ENCODE measurements at places on chromosomes 5 and 9. TPM values are rescaled to one million over a fixed set of nuclear protein-coding genes. Genes with fewer than 3 reads are reported as not detected.

GRCh38 chr5:157603333-157604190 is 28.0 kb upstream of the ADAM19 start:
- peak; percentile 55 for DNase-seq

DNA sequence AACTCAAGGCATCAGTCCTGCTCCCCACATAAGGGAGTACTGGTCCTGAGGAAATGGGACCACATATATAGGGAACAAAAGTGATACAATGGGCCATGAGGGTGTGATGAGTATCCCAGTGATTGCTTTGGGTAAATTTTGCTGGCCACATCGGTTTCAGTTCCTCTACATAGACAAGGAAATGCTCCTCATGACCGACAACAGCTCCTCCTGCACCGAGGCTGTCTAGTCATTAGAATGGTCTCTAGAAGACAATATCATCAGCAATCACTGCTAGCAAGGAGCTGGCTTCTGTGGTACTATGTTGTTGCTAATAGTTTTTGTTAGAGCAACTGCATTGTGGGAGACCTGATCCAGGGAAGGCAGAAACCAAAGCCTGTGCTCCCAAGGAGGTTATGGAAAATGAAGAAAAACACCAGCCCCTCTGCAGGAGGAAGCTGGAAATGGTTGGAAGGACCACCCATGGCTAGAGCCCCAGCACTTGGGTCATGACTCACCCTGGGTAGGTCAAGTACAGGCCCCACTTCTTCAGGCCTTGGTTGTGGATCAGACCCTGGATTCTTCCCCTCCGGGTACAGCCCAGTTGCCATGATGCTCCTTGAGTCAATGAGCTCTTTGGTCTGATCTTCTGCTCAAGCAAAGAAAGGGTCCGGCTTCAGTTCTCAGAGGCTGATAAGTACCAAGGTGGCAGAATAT is 3.4 kb upstream of the CTSL start:
- no peak for DNase-seq

DNA sequence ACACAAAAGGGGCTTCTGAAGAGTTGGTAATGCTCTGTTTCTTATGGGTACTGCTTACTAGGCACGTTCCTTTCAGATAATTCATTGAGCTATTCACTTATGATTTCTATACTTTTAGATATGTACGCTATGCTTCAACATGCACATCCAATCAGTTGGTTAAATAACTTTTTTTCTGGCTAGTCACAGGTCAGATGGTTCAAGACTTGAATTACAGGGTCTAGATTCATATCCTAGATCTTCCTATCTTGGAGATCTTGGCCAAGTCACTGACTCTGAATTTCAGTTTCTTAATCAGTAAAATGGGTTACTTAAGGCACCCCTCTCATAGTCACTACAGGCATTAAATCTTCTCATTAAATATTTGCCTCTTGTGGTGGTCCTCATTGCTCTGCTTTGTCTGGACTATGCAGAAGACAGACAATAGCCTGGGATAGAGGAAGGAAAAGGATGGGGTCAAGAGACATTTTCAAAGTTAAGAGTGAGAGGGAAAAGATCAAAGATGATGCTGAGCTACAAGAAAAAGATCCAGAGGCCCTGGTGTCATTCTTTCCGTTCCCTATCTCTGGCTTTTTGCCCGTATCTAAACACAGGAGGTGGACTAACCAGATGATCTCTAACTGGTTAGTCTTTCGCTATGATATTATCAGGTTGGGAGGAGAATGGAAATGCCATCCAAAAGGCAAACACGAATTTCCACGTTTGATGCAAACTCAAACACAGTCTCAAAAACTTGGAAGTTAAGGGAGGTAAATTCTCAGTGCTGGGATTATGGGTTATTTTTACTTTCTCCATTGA is 1.8 kb upstream of the CCDC180 start:
- DNase-seq: no peak

GRCh38 chr9:135223831-135224230 is 136.4 kb downstream of the OLFM1 start:
- DNase-seq: no peak

Gene ARSB
- 8.4 TPM for polyA plus RNA-seq

- no peak for DNase-seq
Measured at GRCh38 chr5:158644301-158644700, 455.4 kb downstream of the EBF1 start.

- no peak for DNase-seq
Measured at GRCh38 chr9:113993838-113994540, 84.1 kb downstream of the AMBP start.

Gene PCDHGB7
- 0.03 TPM for polyA plus RNA-seq

Gene ZDHHC12
- 66.2 TPM for polyA plus RNA-seq

DNA sequence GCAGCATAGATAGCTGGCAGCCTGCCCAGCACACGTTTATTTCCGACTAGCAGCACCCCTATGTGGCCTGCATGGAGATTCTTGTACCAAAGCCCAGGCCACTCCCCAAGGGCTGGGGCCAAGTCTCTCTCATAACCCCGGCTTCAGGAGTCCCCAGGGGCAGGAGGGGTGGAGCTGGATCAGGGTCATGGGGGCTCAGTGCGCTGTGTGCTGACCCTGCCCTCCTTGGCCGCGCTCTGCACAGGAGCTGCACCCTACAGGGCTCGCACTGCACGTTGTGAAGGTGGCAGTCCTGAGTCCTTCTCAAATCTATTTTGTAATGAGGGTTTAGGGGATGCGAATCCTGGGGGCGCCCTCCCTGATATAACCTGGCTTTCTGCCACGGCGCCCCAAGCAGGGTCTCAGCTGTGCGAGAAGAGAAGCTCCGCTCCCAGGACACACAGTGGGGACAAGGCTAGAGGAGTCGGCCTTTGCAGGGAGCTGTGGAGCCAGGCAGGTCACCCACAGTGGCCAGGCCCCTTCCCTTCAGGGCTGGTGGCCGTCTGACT is 28.6 kb downstream of the NKD2 start:
- DNase-seq: no peak

GRCh38 chr9:120899490-120900068 is 22.6 kb upstream of the PHF19 start:
- no peak for DNase-seq

DNA sequence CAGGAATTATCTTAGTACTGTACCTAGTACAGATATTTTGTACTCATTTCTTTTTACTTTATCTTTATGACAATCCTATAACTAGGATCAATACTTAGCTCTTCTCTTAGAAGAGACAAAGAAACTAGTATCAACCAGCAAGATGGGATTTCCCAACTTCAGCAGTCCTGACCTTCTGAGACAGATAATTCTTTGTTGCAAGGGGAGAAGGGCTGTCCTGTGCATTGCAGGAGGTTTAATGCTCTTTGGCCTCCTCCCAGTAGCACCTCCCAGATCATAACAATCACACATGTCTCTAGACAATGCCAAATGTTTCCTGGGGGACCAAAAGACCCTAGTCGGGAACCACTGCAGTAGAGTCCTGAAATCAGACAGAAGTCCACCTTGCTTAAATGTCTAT is 424.3 kb upstream of the DMAC1 start:
- no peak for DNase-seq

Gene PCDHB13
- polyA plus RNA-seq: 0.08 TPM

Gene MSX2
- 2.6 TPM for polyA plus RNA-seq

- DNase-seq: no peak
Measured at GRCh38 chr5:54869691-54870090, 115.7 kb downstream of the ESM1 start.

Gene SCGB3A1
- polyA plus RNA-seq: not detected

GRCh38 chr5:12662545-12663314 is 758.5 kb upstream of the CTNND2 start:
- DNase-seq: no peak

GRCh38 chr9:133148199-133149129 is 15.2 kb downstream of the GBGT1 start:
- peak; percentile 40 for DNase-seq

DNA sequence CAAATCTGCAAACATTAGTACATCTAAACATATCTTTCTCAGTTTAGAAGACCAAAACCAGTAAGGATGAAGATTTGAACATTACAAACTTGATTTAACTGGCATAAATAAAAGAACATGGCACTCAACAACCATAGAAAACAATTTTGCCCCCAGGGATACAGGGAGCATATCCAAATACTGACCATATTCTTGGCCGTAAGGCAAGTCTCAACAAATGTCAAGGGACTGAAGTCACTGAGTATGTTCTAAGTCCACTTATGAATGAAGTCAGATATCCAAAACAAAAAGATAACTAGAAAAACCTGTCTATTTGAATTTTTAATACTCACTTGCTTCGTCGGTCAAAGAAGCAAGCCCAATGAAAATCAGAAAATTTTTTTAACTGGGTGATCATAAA is 14.1 kb downstream of the FEM1C start:
- no peak for DNase-seq

GRCh38 chr9:90909747-90910283 is 108.2 kb downstream of the SYK start:
- DNase-seq: no peak

- no peak for DNase-seq
Measured at GRCh38 chr5:77906806-77907205, 130.7 kb upstream of the TBCA start.

DNA sequence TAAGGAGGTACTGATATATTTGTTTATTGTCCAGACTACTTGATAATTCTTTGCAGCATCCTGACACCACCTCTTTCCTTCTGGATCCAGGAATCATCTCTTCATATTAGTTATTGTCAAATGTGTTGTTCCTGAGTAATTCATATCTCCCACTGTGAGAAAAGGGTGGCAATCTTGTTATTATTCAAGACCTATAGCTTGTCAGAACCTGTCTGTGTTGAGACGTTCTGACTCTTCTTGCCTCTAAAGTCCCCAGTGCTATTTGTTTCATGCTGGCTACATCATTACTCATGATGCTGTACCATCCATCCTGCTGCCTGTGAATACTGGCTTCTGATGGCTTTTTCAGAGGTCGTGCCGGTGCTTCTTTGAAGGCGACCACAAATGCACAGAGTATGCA is 68.7 kb upstream of the TAF11L2 start:
- DNase-seq: no peak

Gene KLHL3
- polyA plus RNA-seq: 0.31 TPM

GRCh38 chr9:111362526-111362925 is 32.5 kb upstream of the OR2K2 start:
- no peak for DNase-seq

GRCh38 chr5:23468658-23469057 is 38.8 kb upstream of the PRDM9 start:
- no peak for DNase-seq

Gene CERCAM
- 26.1 TPM for polyA plus RNA-seq

DNA sequence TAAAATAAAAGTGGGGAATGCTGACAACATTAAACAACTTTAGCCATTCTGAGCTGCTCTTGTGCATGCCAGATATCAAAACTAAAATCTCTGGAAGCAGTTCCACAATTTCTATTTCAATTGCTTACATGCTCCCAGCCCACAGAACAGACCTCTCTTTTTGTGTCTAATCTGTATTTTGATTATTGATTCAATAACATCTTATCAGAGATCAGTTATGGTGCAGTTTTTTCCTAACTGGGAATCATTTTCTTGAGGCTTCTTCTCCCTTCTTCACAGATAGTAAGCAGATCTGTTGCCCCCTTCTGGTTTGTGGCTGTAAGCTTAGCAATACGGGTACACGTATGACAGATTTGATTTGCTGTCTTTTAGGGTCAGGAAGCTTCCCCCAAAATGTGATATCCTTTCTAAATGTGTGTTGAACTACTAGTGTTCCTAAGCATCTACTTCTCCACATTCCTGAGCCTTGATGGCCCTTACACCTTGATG is 39.4 kb downstream of the MRPS27 start:
- DNase-seq: peak; percentile 55

DNA sequence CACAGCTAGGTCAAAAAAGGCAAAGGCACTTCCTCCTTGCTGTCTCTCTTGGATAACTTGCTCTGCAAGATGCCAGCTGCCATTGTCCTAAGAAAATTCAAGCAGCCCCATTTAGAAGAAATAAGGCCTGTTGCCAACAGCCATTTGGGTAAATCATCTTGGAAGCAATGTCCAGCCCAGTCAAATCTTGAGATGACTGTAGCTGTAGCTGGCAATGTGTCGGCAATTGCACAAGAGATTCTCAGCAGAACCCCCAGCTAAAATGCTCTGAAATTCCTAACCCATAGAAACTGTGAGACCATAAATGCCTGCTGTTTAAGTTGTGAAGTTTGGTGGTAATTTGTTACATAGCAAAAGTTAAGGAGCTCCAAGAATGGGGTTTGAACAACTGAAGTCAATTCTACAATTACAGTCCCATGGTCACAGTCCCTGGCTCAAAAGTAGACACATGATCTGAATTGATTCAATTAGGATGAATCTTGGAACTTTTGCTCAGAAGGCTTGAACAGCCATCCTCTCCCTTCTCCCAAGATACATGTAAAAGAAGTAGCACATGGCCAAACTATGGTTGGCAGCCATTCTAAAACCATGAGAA is 151.1 kb downstream of the MPDZ start:
- no peak for DNase-seq

GRCh38 chr9:130186051-130186450 is 13.8 kb downstream of the NCS1 start:
- no peak for DNase-seq

Gene NSG2
- polyA plus RNA-seq: 0.04 TPM

Gene ADCY2
- not detected for polyA plus RNA-seq

Gene C9
- not detected for polyA plus RNA-seq

- DNase-seq: peak; percentile 5
Measured at GRCh38 chr9:79809931-79810330, 238.2 kb downstream of the TLE4 start.

Gene ZNF483
- polyA plus RNA-seq: 1.0 TPM

Gene IRF1
- 15.5 TPM for polyA plus RNA-seq

GRCh38 chr9:21507483-21507790 is 25.3 kb upstream of the IFNE start:
- no peak for DNase-seq

Gene HEXB
- polyA plus RNA-seq: 75.4 TPM

DNA sequence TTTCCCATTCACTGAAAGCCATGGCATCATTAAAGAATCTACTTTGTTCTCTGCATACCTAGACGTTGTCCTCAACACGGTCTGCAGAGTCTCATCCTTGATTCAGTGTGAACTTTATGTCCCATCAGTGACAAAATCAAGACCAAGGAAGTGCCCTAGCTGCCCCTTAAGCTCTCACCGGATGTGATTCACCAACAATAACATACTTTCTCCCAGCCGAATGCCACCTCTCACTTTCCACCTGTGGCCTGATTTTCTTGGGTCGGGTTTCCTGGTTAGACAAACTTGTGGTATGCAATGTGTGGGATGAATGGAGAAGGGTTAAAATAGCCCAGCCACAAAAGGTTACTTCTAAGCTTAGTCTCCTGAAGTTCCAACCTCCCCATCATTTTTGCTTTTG is 145.3 kb upstream of the PAPPA start:
- DNase-seq: no peak

- no peak for DNase-seq
Measured at GRCh38 chr9:98094316-98094715, 24.7 kb downstream of the TRIM14 start.

Gene ECM2
- polyA plus RNA-seq: 0.25 TPM

GRCh38 chr9:133959966-133960567 is 32.1 kb downstream of the VAV2 start:
- no peak for DNase-seq

DNA sequence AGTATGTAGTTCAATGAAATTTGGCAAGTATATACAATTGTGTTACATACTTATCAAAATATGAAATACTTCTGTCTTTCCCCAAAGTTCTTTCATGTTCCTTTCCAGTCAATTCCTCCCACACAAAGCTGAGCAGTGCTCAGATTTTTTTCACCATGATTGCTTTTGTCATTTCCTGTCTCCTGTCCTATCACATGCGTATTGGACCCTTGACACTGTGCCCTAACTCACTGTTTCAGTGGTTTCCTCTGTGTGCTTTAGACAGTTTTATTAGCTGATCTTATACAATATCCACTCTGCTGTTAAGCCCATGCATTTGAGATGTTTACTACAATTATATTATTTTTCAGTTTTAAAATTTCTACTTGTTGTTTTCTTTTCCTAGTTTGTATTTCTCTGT is 463.6 kb upstream of the MEF2C start:
- no peak for DNase-seq

Gene CCDC192
- polyA plus RNA-seq: not detected

Gene WNT8A
- not detected for polyA plus RNA-seq

All from A549 (cell line).